ENCODE measurements at places on chromosomes 5 and 9.

- no peak for DNase-seq
Observed at GRCh38 chr5:84602371-84602771, 217.7 kb upstream of the EDIL3 start.

- DNase-seq, result no peak
Observed at GRCh38 chr9:82367016-82367415, 378.4 kb downstream of the SPATA31D1 start.

DNA sequence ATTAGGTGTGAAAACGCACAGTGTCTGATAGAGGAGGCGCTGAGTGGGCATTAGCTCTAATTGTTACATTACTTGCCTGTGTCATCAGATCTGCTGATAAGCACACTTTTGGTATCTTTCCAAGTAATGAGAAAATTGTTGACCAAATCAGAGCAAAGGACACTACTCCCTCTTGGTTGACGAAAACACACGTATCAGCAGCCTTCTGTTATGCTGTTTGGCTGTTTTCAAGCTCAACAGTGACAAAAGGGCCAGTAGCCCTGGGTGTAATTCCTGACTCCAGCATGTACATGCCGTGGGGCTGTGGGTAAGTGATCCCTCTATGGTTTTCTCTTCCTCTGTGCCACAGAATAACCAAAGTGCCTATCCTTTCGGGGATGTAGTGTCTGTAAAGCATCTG, 151.4 kb downstream of the AUH start:
- DNase-seq, result no peak

- DNase-seq, result no peak
Observed at GRCh38 chr9:108224716-108225115, 631.1 kb downstream of the ACTL7B start.

DNA sequence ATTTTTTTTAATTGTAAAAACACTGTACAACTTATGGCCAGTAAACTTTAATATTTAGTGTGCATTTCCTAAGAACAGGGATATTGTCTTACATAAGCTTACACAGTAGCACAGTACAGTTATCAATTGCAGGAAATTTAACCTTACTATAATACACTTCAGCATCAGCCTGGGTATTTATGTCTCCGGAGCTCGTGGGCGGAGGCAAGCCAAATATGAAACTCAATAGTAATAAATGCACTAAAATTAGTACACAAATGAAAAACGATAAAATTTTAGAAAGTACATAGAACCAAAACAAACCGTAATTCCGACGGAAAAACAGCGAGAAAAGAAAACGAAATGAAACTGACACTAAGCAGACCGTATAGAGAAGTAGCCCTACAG, 91.2 kb downstream of the ANXA2R start:
- no peak for DNase-seq

DNA sequence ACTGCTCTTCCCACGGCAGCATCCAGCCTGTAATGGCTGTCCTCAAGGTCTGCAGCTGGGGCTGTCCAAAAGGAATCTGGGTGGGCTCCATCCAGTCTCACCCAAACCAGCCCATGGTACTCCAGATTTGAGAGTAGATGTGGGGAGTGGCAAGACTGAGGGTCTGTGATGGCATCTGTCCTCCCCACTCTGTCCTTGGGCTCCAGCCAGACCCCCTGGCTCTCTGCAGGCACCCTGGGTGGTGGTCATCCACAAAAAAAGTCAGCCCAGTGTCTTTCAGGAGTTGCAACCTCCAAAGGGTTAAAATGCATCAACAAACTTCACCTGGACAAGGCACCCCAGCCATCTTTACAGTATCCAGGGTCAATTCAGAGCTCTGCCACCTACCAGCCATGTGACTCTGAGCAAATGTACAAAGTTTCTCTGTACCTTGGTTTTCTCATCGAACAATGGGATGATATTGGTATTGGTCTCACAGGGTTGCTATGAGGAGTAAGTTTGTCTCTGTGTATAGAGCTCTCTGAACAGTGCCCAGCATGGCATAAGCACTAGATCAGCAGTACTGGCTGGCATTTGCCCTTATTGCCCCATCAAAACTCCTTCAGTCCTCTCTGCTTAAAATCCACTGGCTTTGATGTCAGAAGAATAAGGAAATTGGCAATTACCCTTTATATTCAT, 7.3 kb upstream of the S1PR3 start:
- DNase-seq, result no peak

DNA sequence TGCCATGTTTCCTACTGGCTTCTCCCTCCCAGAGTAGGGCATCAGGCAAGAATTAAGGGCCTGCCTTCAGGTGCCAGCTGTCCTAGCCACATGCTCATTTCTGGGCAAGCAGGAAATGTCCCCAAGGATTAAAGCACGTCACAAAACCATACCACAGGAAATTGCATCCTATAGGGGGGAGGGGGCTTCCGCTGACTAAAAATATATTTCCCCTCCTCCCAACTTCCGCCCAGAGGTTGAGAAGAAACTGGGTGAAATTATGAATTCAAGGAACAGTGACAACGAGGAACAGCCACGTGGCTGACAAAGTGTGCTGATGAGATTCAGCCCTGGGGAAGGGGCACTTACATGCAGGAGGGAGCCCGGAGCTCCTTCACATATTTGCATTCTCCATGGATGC, 4.1 kb downstream of the HBEGF start:
- DNase-seq, result peak; percentile 95

DNA sequence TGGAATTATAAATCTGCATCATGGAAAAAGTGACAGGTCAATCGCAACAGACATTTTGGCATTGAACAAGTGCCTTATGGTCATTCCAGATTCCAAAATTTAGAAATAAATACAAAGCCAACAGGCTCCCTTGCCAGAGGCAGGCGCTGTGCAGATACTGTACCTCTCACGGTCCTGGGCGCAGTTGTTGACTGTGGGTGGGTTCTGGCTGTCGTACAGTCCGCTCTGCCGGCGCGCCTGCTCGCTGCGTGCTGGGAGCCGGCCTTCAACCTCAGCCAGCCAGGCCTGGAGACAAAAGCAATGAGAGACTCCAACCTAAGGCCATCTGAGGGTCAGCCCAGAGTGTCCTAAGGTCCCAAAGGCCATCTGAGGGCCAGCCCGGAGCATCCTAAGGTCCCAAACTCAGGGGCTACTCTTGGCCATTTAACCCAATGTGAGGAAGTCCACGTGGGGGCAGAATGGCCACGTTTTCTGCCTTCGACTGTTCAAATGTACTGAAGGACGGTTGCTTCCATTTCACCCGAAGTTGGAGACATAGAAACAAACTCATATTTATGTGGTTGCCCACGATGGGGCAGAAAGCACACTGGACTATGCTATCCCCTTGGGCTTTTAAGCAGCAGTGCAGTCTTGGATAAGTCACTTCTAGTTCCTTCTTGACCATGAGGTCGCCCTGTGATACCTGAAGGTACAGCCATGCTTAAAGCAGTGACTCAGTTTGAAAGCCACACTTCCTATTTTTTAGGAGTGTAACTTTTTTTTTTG, 65.2 kb downstream of the USP20 start:
- no peak for DNase-seq

- no peak for DNase-seq
Observed at GRCh38 chr5:80615266-80615914, 39.1 kb upstream of the MSH3 start.

DNA sequence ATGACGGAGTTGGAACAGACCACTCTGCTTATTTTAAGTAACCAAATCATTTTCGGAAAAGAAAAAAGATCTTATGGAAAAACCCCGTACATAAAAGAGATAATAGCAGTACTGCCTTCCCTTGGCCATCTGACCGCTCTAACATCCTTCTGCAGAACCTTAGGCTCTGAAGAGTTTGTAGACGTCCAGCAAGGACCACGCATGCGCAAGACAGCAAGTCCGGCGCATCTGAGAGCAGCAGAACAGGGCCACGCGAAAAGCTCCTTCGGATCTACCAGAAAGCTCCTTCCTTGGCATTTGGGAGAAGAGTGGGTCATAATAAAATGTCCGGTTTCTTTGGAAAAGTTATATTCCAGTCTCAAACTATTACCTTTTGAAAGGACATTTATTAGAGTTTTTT, 26.8 kb downstream of the PAX5 start:
- DNase-seq, result no peak

- no peak for DNase-seq
Observed at GRCh38 chr9:82183181-82183860, 194.7 kb downstream of the SPATA31D1 start.

Measured in Kasumi-1 (cell line).